Astrocyte (in vitro differentiated cells and primary cell): ENCODE measurements at places on chromosomes 1 and 21. TPM values are rescaled to one million over a fixed set of nuclear protein-coding genes. Genes with fewer than 3 reads are reported as not detected.
A peak's percentile ranks its signal among the peaks of the same experiment; 100 is the strongest.

Gene LAD1
- total RNA-seq = 0.29 and 1.2 TPM in 2 replicates

Gene COA7
- total RNA-seq = 18.4 and 19.4 TPM in 2 replicates

DNA sequence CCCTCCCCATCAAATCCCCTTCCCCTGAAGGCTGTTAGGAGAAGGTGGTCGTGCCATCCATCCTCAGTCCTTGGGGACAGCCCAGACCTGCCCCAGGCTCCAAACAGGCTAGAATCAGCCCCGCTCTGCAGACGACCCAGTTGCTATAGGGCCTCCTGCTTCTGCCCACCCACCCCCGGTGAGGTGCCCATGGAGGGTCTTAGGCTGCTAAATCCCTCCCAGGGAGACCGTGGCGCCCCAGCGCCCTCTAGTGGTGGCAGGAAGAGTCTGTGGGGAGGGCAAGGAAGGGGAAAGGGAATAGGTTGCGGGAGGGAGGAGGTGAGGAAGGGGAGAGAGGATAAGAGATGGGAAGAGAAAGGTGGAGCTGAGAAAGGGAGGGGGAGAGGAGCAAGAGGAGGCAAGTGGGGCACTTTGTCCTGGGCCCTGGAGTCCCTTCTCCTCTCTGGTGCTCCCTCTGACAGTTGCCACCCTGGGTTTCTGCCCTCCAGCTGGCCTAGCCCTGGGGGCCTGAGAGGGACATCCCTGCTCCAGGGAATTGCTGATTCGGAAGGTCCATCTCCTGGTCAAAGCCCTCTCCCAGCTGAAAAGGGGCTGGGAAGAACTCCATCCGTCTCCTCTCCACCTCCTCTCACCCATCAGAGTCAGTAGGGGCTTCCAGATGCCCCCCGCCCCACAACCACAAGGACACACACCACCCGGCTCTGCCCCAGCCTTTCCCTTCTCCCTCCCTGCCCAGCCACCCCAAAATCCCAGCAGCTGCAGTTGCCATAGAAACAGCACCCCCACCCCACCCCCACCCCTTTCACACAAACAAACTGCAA lies 55.4 kb downstream of the CAMK2N1 start:
- DNase-seq = no peak

- peak; percentile 95 for DNase-seq
Observed at GRCh38 chr1:94713472-94714141, 106.5 kb upstream of the SLC44A3 start.

- DNase-seq = no peak
Observed at GRCh38 chr1:169271098-169271497, 96.5 kb downstream of the NME7 start.

DNA sequence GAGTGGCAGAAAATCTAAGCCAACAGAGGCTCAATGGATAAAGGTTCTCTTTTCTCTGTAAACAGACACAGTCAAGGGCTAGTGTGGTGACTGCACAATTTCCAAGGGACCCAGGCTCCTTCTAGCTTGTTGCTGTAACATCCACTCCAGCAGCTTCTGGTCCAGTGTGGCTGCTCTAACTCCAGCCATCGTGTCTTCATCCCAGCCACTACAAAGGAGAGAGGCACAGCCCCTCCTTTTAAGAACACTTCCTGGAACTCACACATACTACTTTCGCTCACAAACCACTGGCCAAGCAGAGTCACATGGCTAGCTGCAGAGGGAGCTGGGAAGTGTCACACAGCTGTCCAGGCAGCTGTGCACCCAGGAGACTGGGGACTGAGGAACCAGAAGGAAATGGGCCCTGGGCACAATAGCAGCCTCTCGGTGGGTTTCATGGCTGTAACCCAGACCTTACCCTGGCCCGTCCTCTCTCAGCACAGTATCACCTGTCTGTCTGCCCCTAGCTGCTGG lies 188.6 kb upstream of the VAMP3 start:
- no peak for DNase-seq

DNA sequence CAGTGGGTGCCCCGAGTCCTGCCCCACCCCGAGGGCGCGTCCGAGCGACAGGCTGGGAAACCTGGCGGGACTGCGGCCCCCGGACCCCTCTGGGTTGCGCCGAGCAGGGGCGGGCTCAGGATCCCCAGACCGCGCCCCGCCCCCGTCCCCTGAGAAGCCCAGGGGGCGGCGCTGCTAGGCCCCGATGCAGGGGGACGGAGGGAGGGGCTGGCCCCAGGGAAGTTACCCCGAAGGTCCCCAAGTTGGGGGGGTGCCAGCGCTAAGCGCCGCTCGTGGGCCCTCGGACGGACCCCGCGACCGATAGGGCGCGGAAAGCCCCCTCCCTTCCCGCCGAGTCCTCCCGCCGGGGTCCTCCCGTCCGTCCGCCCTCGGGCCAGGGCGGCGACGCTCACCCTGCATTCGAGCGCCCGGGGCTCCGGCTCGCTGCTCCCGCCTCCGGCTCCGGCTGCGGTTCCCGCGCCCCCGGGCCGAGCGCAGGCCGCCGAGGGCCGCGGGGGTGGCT lies 414 bp downstream of the GPR153 start:
- DNase-seq = no peak

GRCh38 chr1:247557926-247558674 lies 9.2 kb downstream of the GCSAML start:
- no peak for DNase-seq

DNA sequence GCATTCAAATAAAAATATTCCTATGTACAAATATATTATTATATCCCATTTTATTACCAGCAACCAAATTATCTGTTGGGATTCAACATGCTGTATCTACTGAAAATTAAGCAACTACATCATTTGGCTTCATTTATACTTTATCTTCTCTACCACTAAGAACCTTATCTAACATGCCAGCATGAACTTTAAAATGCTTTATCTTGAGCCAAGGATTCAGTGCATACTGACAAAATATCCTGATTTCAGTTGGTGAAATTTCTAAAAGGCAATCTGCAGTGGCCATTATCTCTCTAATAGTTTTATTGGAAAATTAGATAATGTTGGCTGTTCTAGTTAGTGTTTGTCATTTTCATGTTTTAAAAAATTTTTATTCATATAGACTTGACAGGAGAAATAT lies 1149.9 kb downstream of the KCNT2 start:
- no peak for DNase-seq

DNA sequence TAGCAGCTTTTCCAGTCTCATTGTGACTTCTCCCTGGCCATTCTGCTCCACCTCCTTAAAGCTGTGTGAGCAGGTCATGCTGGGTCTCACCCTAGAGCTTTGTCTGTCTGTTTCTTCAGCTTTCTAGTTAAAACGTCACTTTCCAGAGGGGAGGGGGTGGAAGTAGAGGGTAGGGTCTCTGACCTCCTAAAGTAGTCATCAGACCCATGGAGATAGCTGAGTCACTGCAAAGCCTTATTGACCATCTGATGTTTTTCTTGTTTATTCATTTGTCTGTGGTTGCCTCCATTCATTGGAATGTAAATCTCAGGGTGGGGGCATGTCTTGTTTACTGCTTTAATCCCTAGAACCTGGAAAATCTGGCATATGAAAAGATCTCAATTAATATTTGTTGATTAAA lies 52.7 kb downstream of the ELF3 start:
- DNase-seq = no peak

DNA sequence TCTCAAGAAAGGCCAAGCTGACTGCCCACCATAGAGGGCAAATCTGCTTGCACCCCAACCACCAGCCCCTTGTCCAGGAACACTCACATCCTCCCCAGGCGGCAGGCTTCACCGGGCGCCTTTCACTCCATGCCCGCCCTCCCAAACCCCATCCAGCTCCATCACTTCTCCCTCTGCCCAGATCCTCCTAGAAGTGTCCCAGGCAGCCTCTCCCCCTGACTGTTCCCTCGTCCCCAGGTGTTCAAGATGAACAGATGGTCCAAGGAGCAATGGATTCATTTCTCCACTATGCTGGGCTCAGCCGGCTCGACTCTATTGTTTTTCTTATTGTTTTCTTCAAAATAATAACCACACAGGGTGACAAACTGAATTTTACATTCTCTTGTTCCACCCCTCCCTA lies 22.1 kb downstream of the S100A6 start:
- no peak for DNase-seq
